ENCODE measurements at places on chromosomes 5 and 9.

DNA sequence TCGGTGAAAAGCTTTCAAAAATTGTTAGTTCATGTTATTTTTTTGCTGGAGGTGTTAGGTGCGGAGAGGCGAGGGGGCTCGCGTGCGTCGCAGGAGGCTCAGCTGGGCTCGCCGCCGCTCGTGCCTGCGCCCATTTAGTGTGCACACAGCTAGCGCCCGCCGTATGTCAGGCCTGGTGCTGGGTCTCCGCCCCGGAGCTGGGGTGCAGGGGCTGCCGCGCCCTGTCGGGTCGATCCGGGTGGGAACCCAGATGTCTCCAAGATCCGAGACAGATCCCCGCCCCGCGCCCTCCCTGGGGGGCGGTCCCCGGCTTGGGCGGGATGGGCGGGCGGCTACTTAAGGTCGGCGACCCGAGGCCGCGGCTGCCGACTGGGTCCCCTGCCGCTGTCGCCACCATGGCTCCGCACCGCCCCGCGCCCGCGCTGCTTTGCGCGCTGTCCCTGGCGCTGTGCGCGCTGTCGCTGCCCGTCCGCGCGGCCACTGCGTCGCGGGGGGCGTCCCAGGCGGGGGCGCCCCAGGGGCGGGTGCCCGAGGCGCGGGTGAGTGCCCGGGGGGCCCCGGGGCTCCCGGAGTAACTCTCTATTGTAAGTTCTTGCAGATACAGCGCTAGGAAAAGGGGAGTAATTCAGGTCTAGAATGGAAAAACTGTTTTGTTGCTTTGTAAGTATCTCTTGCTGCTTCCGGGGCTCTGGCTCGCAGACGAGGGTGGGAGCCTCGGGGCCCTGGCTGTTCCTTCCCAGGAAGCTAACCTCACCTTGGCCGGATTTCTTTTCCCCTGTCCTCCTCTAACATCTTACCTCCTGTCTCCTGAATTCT lies 31.7 kb downstream of the GSN start:
- DNase-seq: peak; percentile 87

- DNase-seq: no peak
These were observed 656.8 kb upstream of the DMAC1 start for GRCh38 chr9:8456344-8456743.

DNA sequence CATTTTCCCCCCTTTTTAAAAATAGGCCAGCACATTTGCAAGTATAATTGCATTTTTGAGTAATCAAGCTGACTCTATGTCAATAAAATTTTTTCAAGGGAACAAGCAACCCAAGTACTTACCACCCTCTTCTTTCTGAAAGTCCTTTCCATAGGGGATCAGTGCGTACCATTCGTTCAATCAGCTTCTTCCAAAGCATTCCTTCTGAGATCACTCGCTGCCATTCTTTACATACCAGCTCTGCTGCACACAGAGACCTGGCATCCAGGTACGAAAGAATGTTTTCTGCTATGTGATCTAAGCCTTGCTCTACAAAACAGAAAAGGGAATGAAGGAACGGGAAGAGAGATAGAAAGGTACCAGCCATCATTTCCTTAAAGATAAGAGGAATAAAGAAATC lies 106.6 kb downstream of the FBXW11 start:
- no peak for DNase-seq

DNA sequence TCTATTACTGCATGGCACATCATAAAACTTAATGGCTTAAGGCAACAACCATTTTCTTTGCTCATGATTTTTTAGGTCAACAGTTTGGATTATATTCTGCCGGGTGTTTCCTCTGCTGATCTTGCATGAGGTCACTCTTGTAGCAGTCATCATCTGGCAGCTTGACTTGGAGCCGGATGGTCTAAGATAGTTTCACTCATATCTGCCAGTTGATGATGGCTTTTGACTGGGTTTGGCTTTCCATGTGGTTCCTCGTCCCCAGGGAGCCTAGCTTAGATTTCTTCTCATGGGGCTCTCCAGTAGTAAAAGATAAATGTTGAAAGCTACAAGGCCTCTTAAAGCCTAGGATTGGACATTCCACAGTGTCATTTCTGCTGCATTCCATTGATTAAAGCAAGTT lies 27.4 kb downstream of the LNPEP start:
- peak; percentile 88 for DNase-seq

GRCh38 chr9:73116880-73117279 lies 34.8 kb upstream of the ANXA1 start:
- no peak for DNase-seq

- peak; percentile 34 for DNase-seq
These were observed 22.1 kb upstream of the TCERG1 start for GRCh38 chr5:146425023-146425422.

- DNase-seq: peak; percentile 4
These were observed 51.7 kb downstream of the GPBP1 start for GRCh38 chr5:57225553-57225952.

GRCh38 chr5:102314328-102314727 lies 18.2 kb upstream of the SLCO4C1 start:
- DNase-seq: peak; percentile 12

- peak; percentile 78 for DNase-seq
These were observed 154.1 kb downstream of the ARHGAP26 start for GRCh38 chr5:142924135-142924883.

DNA sequence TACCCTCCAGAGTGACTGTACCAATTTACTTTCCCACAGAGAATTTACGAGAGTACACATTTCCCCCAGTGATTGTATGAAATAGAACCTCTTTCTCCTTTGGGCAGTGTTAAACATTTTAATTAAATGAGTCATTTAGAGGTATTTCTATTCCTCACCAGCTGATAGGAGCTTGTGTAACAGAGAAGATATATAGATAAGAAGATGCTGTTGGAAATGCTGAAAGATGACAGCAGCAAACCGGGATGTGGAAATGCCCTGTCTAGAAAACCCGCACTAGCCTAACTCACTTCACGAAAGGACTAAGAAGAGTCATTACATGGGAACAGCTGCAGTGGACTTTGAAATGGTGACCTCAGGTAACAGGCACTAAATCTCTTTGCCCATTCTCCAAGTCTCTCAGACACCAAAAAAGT lies 68.3 kb downstream of the LPAR1 start:
- DNase-seq: no peak

- DNase-seq: peak; percentile 74
These were observed 130.0 kb downstream of the C9orf152 start for GRCh38 chr9:110077925-110078324.

DNA sequence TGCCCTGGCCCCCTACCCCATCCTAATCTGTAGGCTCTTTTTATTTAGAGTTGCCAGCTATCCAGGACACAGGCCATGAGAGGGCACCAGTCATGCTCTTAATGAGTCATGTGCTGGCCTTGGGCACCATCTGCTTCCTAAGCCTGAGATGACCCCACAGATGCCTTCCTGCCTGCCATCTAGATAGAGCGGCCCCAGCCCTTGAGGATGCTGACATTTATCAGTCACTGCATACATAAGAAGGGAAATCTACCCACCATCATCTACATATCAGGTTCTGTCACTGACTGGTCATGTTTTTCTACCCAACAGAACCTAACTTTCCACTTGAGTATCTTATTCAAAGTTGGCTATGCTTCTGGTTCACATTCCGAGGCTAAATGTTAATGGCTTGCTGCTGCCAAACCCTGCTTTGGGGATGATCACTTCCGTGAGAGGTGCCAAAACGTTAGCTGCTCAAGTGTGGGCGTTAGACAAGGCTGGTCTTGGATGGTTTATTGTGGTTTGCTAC lies 49.9 kb upstream of the TTC23L start:
- DNase-seq: no peak

- peak; percentile 22 for DNase-seq
These were observed 69.0 kb upstream of the FAM169A start for GRCh38 chr5:74934949-74935751.

GRCh38 chr5:92421942-92422341 lies 1038.8 kb upstream of the ARRDC3 start:
- peak; percentile 36 for DNase-seq

DNA sequence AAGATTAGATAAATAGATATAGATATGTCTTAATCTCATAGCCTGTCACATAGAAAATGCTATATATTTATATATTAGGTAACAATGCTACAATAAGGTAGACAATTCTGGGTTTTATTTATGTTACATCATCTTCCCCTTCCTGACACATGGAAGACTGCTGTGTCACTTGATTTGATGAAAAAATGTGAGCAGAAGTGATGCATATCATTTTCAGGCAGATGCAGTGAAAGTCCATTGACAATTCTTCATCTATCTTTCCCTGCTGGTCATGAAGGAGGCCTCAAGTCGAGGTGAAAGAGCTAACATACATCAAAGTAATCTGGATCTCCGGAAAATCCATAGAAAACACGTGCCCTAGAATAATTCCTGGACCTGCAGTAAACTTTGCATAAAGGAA lies 57.8 kb upstream of the CHD1 start:
- DNase-seq: no peak

- DNase-seq: no peak
These were observed 66.4 kb downstream of the SLCO4C1 start for GRCh38 chr5:102229685-102230084.

DNA sequence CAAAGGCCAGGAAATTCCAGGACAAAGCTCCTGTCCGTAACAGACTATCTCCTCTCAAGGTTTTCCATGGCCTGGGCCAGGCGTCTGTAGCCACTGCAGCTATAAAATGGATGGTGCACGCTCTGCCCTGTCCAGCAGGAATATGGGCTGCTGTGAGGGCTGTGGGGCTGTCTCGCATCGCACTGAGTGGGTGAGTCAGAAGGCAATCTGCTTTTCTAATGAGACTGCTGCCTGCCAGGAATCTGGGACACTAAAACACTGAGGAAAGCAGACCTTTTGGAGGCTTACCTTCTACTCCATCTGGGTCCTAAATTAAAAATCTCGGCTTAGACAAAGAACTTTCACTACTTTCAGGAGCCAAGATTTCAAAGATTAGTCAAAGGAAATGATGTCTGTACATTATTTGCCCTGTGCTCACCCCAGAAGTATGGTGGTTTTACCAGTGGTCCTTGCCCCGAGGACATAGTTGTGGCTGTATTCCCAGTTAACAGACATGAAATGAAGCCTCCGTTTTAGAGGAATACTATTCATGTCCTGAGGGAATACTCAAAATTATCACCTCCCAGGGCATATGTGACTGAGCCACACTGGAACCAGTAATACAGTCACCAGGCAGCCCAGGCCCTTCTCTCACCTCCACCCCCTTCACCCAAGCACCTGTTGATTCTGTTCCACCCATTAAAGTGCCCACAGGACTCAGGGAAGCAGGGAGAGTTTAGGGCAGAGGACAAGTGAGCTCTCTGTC lies 56.4 kb downstream of the PFDN1 start:
- DNase-seq: no peak

GRCh38 chr5:90488791-90489190 lies 14.1 kb downstream of the POLR3G start:
- DNase-seq: no peak

GRCh38 chr9:129263836-129264235 lies 85.8 kb upstream of the IER5L start:
- no peak for DNase-seq

DNA sequence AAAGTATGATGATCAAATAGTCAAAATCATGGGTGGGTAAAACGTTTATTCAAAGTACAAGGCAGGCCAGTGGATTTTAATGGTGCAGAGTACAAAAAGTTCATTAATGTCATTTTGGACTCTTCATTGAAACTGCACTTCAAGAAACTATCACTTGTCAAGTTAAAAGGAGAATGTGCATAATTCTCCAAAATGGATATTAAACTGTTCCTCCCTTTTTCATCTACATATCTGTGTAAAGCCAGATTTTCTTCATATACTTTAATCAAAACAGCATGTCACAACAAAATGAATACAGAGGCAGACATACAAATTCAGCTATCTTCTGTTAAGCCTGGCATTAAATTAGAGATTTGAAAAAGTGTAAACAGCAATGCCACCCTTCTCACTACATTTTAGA lies 401.6 kb downstream of the NR2F1-AS1 start:
- DNase-seq: no peak

DNA sequence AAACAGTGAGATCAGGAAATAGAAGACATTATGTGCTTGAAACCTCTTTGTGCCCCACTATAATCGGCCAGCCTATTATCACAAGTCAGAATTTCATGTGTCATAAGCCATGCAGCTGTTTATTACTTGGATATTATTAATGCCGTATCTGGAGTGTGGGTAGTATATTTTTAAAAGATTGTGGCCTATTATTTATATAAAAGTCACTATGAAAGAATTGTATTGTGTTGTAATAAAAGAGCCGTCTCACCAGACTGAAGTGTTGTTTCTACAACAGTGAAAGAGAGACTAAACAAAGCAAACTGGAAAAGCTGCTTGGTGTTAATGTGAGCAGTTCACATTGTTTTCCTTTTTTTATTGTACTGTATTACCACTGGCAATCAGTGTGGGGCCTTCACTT lies 449.1 kb downstream of the PSAT1 start:
- no peak for DNase-seq

DNA sequence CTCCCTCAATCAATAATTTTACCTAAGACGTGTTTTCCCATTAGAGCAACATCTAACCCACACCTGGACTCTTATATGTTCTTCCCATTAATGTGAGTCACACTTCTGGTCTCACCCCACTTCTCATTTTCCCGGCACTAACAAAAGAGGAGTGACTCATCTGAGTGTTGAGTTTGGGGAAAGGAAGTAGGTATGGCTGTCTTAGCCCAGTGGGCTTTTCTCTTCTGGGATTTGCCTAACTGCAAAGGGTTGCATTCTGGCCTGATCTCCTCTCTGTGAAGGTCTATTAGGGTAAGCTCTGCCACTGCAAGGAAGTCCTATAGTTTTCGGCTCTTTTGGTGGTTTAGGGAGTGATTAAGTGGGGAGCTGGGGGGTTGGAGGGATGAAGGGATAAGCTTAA lies 195.6 kb downstream of the KIAA0825 start:
- peak; percentile 69 for DNase-seq

GRCh38 chr9:75389101-75389500 lies 300.8 kb downstream of the OSTF1 start:
- DNase-seq: no peak

GRCh38 chr9:132644251-132644650 lies 25.5 kb downstream of the DDX31 start:
- DNase-seq: peak; percentile 66

DNA sequence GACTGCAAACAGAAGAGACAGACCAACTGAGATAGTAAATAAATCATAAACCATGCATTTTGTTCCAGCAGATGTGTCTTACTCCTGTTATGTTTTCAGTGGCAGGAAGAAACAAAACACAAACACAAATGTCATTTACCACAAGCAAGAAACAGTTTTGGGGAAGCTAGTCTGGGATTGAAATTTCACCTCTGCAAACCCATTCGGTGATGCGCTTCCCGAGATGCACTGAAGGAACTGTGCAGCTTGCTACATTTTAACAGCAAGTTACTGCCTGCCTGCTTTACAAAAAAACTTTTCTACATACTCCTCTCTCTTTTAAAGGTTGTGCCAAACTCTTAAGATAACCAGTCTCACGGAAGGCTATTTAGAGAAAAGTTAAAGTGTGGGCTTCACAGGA lies 3.2 kb downstream of the MACROH2A1 start:
- DNase-seq: no peak

- DNase-seq: peak; percentile 69
These were observed 141.0 kb downstream of the CDK5RAP2 start for GRCh38 chr9:120438836-120439546.

DNA sequence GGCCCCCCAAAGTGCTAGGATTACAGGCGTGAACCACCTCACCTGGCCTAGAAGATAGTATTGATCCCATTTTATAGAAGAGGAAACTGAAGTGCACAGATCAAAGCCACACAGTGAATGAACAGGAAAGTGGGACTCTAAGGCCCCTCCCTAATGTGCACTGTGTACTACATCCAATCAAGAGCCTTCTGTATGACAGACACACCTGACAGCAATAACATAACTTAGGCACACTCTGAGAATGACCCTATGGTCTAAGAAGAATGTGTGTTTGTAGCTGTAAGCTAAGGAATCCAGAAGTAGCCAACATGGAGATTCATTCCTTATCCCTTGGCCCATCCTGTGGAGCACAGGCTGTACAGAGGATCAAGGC lies 271.2 kb downstream of the SMARCA2 start:
- DNase-seq: no peak
